Left colon (tissue), 2 donors: ENCODE measurements at places on chromosomes 6 and 20. TPM values are rescaled to one million over a fixed set of nuclear protein-coding genes. Genes with fewer than 3 reads are reported as not detected.

PCNA gene
- 61.5 TPM for total RNA-seq

CLDN20 gene
- total RNA-seq: not detected

PACRG gene
- 1.3 TPM for total RNA-seq

- no peak for DNase-seq
Measured at GRCh38 chr20:46058599-46059281, 29.7 kb downstream of the SLC12A5 start.

GRCh38 chr6:16809753-16810358 is 48.6 kb upstream of the ATXN1 start:
- no peak for DNase-seq

GRCh38 chr6:70289299-70289698 is 13.6 kb downstream of the COL9A1 start:
- no peak for DNase-seq

DNA sequence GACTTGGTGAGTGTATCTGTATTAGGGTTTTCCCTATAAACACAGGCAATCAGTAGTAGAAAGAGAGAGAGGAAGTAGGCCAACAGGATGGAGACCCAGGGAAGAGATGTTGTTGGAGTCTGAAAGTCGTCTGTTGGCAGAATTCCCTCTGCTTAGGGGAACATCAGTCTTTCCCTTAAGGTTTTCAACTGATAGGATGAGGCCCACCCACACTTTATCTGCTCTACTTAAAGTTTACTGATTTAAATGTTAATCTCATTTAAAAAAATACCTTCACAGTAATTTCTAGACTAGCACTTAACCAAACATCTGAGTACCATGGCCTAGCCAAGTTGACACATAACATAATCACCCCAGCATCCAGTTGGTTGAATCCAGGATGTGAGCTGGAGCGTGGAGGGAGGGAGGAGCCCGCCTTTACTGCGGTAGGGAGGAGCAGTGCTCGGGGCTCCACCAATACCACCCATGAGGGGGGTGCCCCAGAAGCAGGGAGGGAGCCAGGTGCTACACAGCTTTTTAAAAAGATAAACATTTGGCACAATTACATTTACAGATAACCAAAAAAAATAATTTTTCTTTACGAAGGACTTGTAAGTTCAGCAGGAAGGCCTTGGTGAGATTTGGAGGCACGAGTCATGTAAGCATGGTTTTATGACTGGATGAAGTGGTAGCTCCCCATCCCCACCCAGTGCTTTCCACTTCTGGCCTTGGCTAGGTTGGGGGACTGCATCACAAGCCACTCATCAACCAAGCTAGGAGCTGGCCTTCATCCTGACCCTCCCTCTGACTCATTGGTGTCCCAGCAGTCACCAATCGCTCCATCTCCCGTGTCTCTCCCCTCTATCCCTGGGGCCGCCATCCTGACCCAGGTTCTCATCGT is 18.4 kb upstream of the SNX9 start:
- no peak for DNase-seq

ZFP57 gene
- not detected for total RNA-seq

GRCh38 chr6:157638779-157639178 is 184.3 kb upstream of the SNX9 start:
- DNase-seq: no peak
